Activated naive CD8-positive, alpha-beta T cell treated with anti-CD3 and anti-CD28 coated beads, Interleukin-2, amount 50 U/mL, for 16 hours (primary cell): ENCODE measurements at places on chromosomes 16 and 17.

DNA sequence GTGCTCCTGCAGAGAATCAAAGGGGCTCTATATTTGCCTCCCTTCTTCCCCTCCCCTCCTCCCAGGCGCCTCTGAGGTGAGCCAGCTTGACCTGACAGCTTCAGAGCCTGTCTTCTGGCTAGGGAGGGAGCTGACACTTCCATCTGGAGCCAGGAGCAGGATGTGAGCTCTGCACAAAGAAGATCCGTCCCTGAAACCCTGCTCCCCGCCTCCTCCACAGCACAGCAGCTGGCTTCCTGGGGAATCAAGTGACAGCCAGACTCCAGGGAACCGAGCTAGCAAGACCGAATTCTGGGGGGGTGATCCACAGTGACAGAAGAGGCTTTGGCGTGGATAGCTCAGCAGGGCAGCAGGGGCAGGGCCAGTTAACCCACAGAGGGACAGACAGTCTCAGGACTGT lies 37.2 kb downstream of the CCDC182 start:
- DNase-seq, result no peak

DNA sequence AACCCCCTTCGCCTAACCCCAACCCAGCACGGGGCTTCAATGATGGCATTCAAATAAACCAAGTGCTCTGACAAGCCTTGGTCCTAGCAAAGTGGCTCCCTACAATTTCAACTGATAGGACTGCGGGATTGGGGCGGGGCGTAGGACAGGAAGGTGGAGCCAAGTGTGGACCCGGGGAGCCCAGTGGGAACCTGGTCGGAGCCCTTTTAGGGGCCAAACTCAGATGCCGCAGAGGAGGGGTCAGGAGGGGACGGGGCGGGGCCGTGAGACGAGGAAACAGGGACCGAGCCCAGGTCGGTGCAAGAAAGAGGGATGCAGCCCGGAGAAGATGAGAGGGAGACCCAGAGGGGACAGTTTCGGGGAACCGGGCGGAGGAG lies 13.2 kb upstream of the CDIPT start:
- no peak for DNase-seq

GRCh38 chr17:10233161-10233560 lies 34.8 kb upstream of the GAS7 start:
- no peak for DNase-seq

DNA sequence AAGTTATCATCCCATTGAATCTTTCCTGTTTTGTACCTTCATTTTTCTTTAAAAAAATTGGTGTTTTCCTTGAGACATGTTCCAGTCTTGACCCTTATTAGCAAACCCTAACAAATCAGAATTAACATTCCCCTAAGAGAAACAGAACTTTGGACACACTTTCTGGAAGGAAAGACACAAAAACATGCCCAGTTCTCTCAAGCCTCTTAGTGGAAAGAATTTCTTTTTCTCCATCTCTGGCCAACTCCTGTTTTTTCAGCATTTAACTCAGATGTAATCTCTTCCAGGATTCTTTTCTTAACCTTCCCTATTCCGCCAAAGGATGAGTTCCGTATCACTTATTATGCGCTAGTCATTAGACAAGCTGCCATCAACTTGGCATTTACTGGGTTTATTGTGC lies 23.9 kb upstream of the CDH8 start:
- DNase-seq, result no peak

DNA sequence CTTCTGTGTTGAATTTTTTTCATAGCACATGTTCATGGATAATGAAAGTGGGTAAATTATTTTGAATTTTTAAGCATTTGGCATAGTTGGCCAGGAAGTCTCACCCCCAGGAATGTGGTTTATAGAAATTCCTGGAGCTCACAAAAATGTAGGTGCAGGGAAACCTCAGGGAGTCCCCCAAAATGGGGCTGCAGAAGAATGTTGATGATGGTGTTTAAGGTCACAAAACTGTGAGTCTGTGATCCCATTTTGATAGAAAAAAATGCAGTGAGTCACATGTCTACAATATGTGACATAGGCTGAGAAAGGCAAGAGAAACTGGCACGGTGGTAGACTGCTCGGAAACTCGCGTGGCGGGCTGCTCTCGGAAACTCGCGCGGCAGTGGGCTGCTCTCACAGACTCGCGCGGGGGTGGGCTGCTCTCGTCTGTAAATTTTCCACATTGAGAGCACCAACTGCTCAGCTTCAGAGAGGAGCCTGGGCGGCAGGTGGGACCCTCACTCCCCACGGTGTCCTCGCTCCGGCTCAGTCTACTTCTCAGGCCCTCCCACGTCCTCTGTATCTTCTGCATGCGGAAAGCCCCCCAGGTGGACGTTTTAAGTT lies 18.7 kb upstream of the MC1R start:
- DNase-seq, result no peak

DNA sequence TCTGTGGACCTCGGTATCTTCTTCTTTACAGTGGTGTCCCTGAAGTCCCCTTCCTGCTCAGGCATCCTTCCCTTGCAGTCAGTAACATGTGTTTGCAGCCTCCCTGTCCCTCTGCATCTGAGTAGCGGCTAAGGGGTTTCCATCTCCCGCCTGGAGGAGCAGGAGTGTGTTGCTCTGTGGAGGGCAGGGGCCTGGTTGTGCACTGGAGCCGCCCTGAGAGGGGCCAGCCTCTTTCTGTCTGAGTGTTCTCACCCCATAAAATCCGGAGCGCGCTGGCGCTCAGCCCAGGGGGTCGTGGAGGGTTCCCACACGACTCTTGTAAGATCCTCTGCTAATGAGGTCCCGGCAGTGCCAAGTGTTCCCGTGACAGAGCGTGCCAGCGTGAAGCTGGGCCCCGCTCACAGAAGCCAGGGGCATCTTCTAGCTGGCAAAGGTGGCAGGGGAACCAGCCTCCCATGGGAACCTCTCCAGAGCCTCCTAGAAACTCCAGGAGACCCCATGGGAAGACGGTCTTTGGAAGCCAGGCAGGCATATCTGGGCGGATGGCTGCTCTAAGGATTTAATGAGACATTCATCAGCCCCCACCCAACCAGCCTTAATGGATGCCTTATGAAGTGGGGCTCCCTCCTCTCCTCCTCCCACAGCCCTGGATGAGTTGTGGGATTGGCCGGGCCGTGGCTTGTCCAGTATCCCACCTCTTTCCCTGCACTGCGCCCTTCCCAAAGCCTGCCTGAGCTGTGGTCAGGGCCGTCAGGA lies 91.4 kb upstream of the GSE1 start:
- no peak for DNase-seq

DNA sequence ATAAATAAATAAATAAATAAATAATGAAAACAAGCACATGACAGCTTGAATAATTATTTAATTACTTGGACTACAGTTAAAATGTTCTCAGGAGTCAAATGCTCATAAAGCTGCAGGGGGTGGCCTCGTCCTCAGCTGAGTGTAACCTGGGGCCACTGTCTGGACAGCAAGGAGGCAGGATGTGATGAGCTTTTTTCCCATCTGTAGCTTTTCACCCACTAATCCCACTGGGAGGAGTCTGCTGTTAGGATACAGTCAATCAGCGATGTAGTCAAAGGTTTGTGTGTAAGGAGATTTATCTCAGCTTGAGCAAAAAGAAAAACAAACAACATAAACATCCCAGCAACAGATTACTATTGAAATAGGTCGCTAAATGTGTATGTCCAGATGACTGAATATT lies 22.5 kb downstream of the ZCCHC14 start:
- DNase-seq, result no peak

- no peak for DNase-seq
Measured at GRCh38 chr17:418421-418751, 65.8 kb upstream of the RPH3AL start.

DNA sequence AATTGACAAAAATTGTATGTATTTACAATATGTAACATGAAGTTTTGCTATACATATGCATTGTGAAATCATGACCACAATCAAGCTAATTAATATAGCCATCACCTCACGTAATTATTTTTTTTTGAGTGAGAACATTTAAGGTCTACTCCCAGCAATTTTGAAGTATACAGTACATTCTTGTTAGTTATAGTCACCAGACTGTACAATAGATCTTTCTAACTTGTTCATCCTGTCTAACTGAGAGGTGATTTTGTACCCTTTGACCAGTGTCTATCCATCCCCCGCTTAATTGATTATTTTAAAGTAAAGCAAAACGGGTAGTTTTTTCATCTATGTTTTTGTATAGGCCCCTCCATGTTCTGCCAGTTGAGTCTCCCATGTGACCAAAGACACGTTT lies 30.3 kb downstream of the NTN1 start:
- DNase-seq, result no peak

DNA sequence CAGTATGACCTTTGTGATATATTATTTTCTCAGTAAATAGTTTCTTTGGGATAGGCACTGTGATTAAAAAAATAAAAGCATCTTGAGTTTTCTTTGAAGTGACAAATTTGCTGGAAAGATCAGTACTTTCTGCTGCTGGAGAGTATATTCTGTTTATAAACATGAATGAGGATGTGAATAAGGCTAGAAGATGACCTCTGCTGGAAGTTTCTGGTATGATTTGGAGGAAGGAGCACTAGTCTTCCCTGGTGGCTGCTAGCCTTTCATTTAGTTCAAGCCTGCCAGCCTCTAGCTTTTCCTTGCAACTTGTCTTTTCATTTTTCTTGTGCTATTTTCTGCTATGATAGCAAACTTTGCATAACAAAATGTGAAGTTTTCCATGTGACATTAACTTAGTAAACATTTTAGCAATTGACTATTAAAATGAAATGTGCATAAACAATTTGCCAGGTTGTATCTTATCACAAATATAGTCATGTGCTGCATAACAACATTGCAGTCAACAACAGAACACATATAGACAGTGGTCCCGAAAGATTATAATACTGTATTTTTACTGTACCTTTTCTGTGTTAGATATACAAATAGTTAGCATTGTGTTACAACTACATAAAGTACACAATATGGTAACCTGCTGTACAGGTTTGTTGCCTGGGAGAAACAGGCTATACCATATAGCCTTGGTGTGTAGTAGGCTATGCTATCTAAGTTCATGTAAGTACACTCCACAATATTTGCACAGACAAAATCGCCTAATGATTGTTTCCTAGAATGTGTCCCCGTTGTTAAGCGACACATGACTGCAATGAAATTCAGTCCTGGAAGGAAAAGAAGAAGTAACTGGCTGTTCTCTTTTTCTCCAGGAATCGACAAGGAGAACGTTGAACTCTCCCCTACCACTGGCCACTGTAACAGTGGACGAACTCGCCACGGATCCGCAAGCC lies 18.1 kb upstream of the RAB11FIP4 start:
- DNase-seq, result no peak

- no peak for DNase-seq
Measured at GRCh38 chr16:47229053-47230050, 85.6 kb upstream of the NETO2 start.

GRCh38 chr17:40260528-40260927 lies 27.2 kb upstream of the CDC6 start:
- DNase-seq, result no peak

DNA sequence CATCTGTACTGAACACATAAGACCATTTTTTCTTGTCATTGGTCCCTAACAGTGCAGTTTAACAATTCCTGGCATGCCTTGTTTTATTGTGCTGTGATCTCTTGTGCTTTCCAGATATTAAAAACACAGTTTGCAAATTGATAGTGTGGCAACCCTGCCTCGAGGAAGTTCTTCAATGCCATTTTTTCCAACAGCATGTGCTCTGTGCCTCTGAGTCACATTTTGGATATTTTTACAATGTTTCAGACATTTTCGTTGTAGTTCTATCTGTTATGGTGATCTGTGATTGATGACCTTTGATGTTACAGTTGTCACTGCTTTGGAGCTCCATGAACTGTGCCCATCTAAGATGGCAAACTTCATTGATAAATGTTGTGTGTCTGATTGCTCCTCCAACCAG lies 66.2 kb downstream of the GOSR1 start:
- DNase-seq, result no peak

GRCh38 chr16:18008356-18008755 lies 328.2 kb downstream of the NPIPA8 start:
- DNase-seq, result no peak

- no peak for DNase-seq
Measured at GRCh38 chr17:3536716-3537115, 20.9 kb downstream of the TRPV3 start.

GRCh38 chr17:2801841-2802240 lies 5.6 kb downstream of the RAP1GAP2 start:
- no peak for DNase-seq
